ENCODE measurements at places on chromosomes 12 and 14. TPM values are rescaled to one million over a fixed set of nuclear protein-coding genes. Genes with fewer than 3 reads are reported as not detected.

DNA sequence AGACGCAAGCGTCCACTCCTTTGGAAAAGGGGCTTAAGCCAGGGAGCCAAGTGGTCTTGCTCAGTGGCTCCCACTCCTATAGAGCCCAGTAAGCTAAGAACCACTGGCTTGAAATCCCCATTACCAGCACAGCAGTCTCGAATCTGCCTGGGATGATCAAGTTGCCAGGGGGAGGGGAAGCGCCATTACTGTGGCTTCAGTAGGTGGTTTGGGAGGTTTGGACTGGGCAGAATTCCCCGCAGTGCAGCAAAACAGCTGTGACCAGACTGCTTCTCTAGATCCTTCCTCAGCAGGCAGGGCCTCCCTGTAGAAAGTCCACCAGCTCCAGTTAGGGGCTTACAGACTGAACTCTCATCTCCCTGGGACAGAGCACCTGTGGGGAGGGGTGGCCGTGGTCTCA is 115.4 kb downstream of the TMEM117 start:
- no peak for DNase-seq

- no peak for DNase-seq
Observed at GRCh38 chr14:24801024-24801423, 167.0 kb upstream of the GZMB start.

DNA sequence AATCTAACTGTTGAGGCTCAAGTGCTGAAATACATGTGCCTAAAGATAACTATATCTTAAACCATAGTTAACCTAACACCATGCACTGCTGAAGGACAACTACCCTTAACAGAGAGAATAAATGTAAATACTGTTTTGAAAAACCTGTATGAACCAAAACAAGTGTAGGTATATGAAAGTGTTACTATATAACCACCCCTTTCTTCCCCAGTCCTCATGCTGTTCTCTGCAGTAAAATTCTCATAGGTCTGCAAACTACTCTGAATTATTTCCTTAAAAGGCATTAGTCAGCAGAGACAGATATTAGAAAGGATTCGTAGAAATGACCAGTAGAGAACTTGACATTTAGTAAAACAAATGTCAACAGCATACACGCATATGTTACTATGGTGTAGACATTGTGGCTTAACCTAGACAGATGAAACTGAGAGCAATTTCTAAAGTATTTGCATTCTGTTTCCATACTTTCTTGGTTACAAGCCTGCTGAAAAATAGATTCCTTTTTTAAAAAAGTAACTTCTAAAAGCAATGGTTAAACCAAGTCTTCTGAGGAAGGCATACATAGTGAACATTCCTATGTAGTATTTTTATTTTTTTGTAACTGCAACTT is 13.9 kb downstream of the CSRP2 start:
- no peak for DNase-seq

GRCh38 chr14:61489932-61490331 is 168.6 kb downstream of the PRKCH start:
- peak; percentile 46 for DNase-seq

GRCh38 chr12:11578461-11578993 is 70.9 kb upstream of the ETV6 start:
- DNase-seq, result no peak

DNA sequence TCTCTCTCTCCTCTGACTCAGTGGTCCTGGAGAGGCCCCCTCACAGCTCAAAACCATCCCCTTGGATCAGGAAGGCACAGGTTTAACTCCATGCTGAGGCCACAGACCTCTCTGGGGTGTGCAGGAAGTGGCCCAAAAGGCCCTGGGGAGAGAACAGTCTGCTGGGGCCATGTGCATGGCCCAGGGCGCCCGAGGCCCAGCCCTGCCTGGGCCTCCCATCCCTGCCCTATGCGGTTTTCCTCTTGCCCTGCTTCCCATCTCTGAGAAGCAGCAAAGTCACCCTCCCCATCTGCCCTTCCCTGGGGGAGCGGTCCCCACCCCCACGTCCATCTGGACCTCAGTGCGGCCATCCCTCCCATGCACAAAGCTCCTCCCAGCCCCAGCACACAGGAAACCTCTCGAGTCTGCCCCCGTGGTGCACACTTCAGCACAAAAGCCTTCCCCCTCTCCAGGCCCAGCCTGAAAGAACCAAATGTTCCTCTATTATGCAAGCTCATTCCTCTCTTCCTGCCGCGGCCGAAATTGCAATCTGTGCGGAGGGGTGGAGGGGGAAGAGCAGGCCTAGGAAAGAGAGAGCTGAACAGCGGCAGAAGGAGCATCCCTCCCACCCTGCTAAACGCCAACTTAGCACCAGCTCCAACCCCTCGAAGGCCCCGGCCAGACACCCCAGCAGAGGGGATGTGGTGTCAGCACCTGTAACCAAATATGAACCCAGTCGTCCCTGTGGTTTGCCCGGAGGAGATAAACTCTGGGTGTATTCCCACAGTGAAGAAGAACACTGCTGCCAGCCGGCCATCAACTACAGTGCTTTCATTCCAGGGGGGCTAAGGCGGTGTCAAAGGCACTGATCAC is 108.5 kb downstream of the SCARB1 start:
- peak; percentile 94 for DNase-seq

- DNase-seq, result no peak
Observed at GRCh38 chr14:104572668-104573067, 6.9 kb upstream of the C14orf180 start.

GRCh38 chr14:101082436-101083384 is 179.2 kb upstream of the RTL1 start:
- DNase-seq, result no peak

GRCh38 chr12:113857371-113857770 is 108.8 kb downstream of the RBM19 start:
- no peak for DNase-seq

DNA sequence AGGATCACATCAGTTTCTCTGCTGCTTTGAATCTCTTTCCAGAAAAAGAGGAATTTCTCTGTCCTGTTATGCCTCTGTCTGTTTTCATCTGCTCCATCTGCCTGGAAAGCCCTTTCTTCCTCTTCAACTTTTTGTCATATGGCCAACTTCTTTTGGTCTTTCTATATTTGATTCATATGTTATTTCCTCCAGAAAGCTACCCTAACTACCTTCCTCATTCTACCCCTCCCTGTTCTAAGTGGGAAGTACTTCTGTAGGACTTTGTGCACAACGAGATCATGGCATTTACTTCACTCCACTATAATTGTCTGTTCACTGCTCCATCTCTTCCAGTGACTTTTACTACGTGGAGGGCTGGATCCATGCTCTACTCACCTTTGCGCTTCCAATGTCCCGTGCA is 5.9 kb downstream of the CLEC4D start:
- DNase-seq, result no peak

DNA sequence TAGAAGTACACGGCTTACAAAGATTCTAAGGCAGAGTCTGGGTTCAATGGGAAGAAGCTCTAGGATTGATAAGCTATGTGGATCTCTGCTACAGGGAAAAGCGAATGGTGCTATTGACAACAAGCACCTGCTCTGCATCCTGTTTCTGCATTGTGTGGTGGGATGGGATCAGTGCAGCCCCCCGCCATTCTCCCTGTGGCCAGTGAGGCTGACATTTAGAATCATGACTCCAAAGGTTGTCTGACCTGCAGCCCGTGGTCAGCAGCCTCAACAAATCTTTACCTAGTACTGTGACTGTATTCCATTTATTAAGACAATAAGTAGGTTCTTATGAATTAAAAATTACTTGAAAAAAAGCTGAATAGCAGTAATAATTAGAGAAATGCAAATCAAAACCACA is 1477.0 kb upstream of the TMEM132C start:
- DNase-seq, result no peak

DNA sequence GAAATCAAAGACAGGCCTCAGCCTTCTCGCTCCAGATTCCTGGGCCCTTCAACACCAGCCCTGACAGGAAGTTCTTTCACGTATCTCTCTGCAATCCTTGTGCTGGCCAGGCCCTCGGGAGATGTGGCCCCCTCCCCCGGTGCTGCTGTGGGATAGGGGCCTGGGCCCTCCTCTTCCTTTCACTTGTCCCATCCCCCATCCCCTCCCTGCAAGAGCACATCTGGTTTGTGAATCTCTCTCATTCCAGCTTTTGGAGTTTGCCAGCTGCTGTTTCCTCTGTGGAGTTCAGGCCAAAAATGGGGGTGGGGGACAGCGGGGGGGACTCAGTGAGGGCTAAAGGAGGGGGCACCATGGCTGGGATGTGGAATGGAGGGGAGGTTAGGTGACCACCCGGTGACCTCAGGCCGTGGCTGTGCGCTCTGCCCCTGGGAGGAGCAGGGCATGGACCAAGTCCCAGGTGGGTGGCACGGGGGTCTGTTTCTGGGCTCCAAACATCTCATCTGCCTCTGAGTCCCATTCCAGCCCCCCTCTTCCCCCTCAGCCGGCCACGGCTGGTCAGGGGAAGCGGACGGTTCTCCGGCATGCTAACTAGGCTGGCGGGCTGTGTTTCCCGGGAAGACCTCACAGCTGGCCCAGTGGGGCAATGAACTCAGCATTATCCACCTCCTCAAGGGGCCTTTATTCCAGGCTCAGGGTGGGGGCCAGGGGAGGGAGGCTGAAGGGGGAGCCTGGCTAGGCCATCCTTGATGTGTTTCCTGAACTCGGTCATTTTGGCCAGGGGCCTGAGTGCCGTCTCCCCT is 7.4 kb downstream of the LRP1 start:
- DNase-seq, result peak; percentile 74

DNA sequence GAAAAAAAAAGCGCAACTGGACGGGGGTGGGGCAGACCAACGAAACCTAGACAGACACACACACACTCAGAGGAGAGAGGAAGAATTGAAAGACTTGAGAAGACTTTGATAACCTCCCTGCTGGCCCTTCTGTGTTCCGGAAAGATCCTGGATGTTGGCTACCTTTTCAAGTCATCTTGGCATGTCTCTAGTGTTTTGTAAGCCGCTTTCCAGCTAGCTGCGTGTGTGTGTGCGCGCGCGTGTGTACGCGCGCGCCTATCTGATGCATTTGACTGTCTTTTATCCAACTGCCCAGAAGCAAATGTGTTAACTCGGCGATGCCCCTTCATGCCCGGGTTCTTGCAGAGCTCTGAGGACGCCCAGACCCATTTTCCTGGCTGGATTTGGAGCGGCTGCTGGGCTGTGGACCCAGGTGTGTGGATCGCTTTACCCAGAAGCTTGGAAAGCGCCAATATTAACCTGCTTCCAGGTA is 664 bp downstream of the LRFN5 start:
- DNase-seq, result no peak

DNA sequence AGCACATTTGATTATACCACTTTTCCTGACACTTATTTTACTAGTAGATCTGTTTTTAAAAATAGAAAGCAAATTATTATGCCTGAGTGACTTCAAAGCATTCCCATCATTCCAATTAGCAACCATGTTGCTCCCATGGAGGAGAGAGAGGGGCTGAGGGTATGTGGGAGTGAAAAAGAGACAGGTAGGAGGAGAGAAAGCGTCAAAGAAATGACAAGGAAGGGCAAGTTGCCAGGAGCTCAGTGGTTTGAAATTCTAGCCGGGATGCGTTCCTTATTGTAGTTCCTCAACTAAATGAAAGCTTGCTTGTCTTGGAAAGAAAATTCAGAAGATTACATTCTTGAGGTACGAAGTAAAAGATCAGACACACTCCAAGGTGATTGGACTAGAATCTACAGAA is 92.4 kb upstream of the PKP2 start:
- no peak for DNase-seq

DNA sequence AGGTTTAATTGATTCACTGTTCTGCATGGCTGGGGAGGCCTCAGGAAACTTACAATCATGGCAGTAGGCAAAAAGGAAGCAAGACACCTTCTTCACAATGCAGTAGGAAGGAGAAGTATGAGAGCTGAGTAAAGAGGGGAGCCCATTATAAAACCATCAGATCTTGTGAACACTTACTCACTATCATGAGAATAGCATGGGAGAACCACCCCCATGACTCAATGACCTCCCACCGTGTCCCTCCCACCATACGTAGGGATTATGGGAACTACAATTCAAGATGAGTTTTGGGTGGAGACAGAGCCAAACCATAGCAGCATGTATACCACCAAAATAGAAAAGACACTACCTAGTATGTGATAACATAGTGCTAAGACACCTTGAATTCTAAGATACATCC is 2.9 kb upstream of the HMGA2 start:
- peak; percentile 44 for DNase-seq

DNA sequence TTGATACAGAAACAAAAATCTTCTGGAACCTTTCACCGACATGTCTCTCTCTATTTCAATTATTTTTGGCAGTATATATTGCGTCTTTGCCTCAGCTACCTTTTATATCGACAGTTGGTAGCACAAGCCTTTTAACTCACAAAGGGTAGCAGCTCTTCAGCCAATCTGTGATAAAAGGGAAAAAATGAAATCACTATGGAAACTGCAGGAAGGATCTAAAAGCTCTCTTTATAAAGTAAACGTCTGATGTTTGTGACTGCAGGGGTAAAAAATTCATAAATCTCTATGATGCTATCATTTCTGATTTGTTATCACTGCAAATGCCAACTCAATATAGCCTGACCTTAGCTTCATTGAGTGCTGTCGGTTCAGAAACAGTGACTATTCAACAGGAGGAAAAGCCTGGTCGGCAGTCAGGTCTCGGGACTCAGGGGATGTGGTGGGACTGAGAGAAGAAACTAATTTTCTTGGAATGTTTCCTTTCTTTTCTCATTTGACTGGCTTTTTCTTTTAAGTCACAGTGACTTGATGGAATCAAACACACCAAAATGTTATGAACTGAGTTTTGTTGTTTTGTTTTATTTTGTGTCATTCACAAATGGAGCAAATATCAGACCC is 5.9 kb upstream of the RMST start:
- no peak for DNase-seq

- DNase-seq, result no peak
Observed at GRCh38 chr14:99413911-99414310, 66.7 kb downstream of the SETD3 start.

DNA sequence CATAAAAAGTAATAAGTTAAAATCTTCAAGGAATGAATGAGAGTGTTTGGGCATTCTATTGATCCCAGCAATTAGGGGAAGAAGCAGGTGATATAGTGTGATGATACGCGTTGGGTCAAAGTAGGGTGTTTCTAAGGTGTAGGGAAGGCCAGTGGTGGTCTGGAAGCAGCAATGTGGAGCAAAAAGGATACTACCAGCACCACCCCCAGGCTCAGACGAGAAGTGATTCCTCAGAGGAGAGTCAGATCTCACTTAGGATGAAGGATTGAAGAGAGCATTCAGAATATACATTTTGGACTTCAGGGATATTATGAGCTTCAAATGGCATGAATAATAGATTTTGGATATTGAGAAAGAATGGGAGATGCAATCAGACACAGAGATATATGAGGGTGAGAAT is 497.6 kb downstream of the RMST start:
- no peak for DNase-seq

The KRT83 gene
- not detected for total RNA-seq

The COX8C gene
- total RNA-seq, result not detected

The CD163L1 gene
- 11.2 TPM for total RNA-seq

The PRB2 gene
- not detected for total RNA-seq

The CRIP1 gene
- not detected for total RNA-seq

The TAS2R42 gene
- not detected for total RNA-seq

The RBM19 gene
- total RNA-seq, result 18.4 TPM

The CLEC12A gene
- not detected for total RNA-seq

The C12orf50 gene
- not detected for total RNA-seq

The IRF9 gene
- 43.3 TPM for total RNA-seq

The FGF6 gene
- total RNA-seq, result not detected

All from LHCN-M2 (cell line).